ENCODE measurements at places on chromosomes 7 and 10.

DNA sequence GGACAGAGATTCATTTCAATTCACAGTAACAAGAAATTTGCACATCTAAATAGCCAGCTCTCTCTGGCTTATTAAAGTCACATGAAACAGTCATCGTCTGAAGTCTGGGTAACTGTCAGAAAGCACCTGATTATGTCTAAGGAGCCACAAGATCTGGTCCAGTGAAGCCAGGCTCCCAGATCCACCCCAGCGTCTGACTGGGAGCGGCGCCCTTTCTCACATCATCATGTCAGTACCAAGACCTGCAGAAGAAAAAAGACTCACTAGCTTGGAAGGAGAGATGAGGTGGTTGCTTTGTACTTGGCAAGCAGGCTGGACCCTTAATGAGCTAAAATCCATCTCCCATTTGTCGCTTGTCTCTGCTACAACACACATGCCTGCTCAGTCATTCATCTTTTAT, 58.4 kb downstream of the VOPP1 start:
- no peak for DNase-seq

DNA sequence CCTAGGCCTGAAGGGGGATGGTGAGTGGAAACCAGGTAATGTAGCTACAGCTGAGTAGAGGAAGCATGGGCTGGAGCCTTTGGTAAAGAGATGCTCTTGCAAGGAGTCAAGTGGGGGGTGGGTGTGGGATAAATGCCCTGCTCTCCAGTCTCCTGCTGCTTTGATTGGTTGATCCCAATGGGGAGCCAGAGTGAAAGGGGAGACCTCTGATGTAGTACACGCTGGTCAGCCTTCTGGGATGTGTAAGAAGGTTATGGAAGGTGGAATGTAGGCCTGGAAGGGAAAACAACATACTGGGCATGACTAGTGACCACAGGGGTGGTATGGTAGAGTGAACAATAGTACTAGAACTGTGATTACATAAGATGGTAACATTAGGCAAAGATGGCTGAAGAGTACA, 44.3 kb downstream of the TET1 start:
- no peak for DNase-seq

- DNase-seq = no peak
Observed at GRCh38 chr7:125057963-125058362, 128.3 kb upstream of the POT1 start.

GRCh38 chr10:28201410-28202400, 101.2 kb downstream of the MPP7 start:
- DNase-seq = no peak

GRCh38 chr7:77353407-77353721, 62.8 kb downstream of the GSAP start:
- no peak for DNase-seq

GRCh38 chr10:73723516-73723915, 20.7 kb upstream of the SEC24C start:
- no peak for DNase-seq

DNA sequence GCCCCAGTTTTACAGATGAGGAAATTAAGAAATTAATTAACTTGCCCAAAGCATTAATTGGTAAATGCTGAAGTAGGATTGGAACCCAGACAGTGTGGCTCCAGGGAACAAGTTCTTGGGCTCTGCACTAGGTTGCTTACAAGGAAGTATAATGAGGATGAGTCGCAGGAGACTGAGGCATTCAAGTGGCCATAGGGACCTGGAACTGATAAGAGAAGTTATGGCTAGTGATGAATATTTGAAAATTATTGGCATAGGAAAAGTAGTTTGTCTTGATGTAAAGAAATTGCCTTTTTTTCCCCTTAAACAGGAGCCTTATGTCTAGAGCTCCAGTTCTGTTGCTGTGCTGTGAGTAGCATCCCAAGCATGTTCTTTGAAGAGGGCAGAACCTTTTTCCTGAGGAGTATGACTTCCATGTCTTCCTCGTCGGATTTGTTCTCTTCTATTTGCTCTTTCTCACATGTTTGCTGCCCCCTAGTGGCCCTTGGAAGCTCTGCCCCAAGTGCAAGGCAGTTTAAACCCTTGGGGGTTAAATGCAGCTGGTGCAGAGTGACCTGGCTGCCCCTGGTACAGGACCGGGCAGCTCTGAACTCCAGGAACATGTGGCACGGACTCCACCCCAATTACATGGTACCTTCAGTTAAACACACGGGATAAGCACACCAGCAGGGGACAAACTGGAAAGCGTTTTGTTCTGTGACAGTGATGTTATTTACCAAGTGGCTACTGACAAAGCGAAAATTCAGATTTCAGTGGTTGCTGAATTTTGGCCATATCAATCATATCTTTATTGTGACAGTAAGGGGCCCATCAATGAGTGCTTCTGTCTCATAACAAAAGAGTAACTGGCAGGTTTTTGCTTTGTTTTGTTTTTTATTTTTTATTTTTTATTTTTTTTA, 148.8 kb downstream of the HECW1 start:
- peak; percentile 30 for DNase-seq

- no peak for DNase-seq
Observed at GRCh38 chr7:46622251-46622650, 701.2 kb upstream of the IGFBP3 start.

- no peak for DNase-seq
Observed at GRCh38 chr10:50470798-50471582, 152.8 kb downstream of the SGMS1 start.

All from stimulated activated CD8-positive, alpha-beta memory T cell treated with anti-CD3 and anti-CD28 coated beads, Interleukin-2, amount 100 ng/mL, for 1 hour (primary cell).